Fibroblast of skin of left quadriceps (primary cell): ENCODE measurements at places on chromosomes 12 and 14.

- no peak for DNase-seq
These were observed 10.9 kb downstream of the C12orf43 start for GRCh38 chr12:121005346-121005815.

GRCh38 chr12:120700886-120701285, 9.4 kb upstream of the UNC119B start:
- DNase-seq, result no peak

DNA sequence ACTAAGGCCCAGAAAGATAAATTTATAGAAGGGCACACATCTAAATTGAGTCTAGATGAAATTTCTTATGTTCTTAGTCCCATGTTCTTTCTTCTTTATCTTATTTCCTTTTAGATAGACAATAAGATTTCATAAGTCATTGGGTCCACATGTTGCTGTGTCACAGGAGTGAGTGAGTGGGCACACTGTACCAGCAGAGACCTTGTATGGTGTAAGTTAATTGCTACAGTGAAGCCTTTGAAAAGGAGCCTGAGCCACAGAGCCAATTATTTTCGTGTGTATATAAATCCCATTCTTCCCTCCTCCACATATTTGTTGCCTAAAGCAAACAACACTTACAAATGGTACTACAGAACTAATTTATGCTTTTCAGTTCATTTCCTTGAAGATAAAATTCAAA, 79.1 kb downstream of the GRIP1 start:
- DNase-seq, result no peak

DNA sequence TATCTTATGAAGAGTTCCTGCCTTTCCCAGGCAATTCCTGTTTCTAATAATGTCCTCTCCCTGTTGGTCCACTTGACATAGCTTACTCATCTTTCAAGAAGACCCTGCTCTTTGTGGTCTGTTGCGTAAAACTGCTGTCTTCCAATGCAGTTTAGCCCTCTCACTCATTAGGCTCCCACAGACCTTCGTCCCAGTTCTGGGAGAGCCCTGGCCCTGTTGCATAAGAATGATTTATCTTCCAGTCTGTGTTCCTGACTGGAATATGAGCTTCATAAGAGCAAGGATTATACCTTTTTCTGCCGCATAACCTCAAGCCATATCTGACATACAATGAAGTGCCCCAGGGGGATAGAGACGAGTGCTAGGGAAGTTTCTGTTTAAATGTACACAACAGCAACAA, 365.9 kb upstream of the NOVA1 start:
- peak; percentile 32 for DNase-seq

GRCh38 chr14:55070981-55071411, 19.5 kb downstream of the MAPK1IP1L start:
- no peak for DNase-seq

DNA sequence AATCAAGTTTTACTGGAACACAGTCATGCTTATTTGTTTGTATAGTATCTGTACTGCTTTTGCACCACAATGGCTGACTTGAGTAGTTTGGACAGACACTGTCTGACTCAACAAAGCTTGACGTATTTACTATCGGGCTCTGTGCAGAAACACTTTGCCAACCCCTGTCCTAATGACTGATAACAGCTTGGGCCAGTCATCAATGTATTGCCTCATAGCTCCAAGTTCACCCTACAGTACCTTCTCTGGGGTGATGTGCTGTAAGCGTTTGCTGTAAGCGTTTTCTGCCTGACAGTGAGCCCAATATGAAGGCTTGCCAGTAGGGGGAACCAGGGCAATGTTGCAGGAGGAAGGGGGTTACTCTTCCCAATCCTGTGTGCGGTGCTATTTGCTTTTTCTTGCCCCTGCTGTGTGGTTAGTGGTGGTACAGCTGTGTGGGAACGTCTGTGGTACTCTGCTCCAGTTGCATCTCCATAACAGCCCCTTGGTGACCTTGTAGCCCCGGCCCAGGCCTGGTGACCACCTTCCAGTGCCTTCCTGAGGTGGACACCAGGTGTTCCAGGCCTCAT, 5.4 kb upstream of the CCDC177 start:
- DNase-seq, result peak; percentile 76

GRCh38 chr14:52863334-52863700, 71.9 kb upstream of the GNPNAT1 start:
- DNase-seq, result no peak

DNA sequence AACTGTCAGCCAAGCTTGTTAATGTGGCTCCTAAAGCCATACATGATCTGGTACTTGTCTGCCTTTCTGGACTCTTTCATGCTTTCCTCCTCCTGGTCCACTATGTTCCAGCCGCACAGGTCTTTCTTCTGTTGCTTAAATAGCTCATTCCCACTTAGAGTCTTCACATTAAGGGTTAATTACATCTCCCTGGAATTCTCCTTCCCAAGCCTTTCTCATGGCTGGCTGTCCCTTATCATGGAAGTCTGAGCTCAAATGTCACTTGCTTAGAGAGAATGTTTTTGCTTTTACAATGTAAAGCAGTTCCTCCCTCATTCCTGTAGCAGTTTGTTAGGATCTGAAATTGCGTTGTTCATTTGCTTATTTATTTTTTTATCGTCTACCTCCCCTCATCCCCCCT, 199.6 kb downstream of the TRHDE start:
- no peak for DNase-seq

- DNase-seq, result no peak
These were observed 237.2 kb downstream of the FBXL14 start for GRCh38 chr12:1357171-1357570.

GRCh38 chr12:65510007-65510406, 231.5 kb downstream of the MSRB3 start:
- no peak for DNase-seq

GRCh38 chr14:82510007-82510406, 976.4 kb upstream of the SEL1L start:
- no peak for DNase-seq

DNA sequence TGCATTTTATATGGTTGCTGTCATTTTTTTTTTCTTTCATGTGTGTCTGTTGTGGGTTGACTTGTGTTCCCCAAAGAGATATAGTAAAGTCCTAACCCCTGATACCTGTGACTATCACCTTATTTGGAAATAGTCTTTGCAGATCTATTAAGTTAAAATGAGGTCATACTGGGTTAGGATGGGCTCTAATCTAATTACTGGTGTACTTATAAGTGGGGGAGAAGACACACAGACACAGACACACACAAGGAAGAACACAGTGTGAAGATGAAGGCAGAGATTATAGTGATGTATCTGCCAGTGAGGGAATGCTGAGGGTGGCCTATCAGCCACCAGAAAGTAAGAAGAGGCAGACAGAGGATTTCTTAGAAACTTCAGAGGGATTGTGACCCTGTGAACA, 318.4 kb upstream of the ATP2B1 start:
- DNase-seq, result no peak

- DNase-seq, result peak; percentile 1
These were observed 567.2 kb downstream of the SNAPC1 start for GRCh38 chr14:62329427-62329826.

- peak; percentile 86 for DNase-seq
These were observed 37.2 kb downstream of the RDH12 start for GRCh38 chr14:67738740-67739504.

DNA sequence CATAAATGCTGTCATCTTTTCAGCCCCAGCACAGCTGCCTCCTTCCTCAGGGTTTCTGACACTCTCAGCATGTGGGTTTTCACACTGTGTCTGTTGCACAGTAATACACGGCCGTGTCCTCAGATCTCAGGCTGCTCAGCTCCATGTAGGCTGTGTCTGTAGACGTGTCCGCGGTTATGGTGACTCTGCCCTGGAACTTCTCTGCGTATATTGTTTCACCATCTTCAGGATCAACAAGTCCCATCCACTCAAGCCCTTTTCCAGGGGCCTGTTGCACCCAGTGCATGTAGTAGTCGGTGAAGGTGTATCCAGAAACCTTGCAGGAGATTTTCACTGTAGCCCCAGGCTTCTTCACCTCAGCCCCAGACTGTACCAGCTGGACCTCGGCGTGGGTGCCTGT, 1210.6 kb downstream of the TMEM121 start:
- DNase-seq, result no peak

GRCh38 chr12:41552588-41552987, 364.5 kb downstream of the PDZRN4 start:
- DNase-seq, result peak; percentile 2

- no peak for DNase-seq
These were observed 63.2 kb upstream of the SLC24A4 start for GRCh38 chr14:92259613-92260357.

- DNase-seq, result no peak
These were observed 27.3 kb upstream of the EMP1 start for GRCh38 chr12:13169272-13169671.

DNA sequence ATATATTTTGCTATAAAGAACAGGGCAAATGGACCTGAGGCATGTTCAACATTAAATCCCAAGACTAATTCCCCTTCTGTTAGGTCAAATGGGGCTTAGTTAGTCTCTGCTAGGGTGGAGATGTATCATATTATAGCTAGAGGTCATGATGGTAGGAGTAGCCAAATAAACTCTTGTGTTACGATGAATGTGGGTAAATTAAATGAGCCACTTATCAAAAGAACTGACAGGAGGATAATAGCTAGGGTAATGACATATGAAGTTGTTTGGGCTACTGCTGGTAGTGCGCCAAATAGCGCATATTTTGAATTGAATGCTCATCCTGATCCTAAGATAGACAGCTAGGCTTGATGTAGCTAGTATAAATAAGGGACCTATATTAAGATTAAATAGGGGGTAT, 445.0 kb downstream of the GXYLT1 start:
- no peak for DNase-seq

GRCh38 chr12:123075646-123076171, 75.2 kb downstream of the PITPNM2 start:
- no peak for DNase-seq

- no peak for DNase-seq
These were observed 1458.7 kb downstream of the AACS start for GRCh38 chr12:126523891-126524290.

GRCh38 chr12:88494520-88494919, 85.8 kb downstream of the KITLG start:
- DNase-seq, result no peak

GRCh38 chr14:54226103-54226502, 170.7 kb upstream of the CDKN3 start:
- peak; percentile 49 for DNase-seq

DNA sequence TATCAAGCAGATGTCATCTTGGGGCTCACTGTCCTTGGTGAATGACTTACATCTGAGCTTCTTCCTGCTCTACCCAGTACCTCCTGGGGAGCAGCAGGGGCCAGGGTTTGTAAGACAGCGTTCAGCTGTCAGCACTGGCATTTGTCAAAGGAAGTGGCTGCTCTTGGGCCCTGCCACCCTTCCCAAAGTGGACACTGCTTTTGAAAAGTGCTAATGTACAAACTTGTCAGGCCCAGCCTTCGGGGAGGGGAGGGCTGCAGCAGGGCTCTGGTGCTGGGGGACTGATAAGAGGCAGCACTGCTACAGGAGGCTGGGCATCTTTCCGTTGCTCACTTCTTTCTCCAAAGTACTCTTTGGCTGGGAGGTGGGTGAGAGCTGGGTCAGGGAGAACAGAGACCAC, 59.8 kb upstream of the RBM19 start:
- no peak for DNase-seq

DNA sequence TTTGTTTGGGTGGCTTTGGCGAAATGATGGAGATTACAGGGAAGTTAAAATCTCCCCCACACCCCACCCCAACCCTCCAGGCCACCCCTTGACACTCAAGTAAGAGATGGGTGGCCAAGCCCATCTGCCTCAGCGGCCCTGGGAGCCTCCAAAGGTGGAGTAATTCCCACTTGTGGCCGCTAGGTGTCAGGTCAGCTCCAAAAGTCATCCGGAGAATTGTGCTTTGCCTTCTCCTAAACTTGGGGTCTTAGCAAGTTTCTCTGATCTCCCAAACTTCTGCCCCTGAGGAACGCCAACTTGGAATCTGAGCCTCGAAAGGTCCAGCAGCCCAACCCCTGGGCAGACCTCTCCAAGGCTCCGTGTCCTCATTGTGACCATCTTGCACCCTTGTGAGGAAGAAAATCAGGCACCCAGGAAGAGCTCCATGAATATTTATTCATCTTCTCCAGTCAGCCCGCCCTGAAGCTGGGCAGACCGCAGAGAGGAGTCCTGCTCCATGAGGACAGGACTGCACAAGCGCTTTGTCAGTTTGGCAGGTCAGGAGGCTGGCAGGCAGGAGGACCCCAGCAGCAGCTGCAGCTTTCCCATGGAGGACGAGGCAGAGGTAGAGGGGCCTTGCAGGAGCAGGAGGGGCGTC, 46.7 kb downstream of the LRRC74A start:
- peak; percentile 15 for DNase-seq

DNA sequence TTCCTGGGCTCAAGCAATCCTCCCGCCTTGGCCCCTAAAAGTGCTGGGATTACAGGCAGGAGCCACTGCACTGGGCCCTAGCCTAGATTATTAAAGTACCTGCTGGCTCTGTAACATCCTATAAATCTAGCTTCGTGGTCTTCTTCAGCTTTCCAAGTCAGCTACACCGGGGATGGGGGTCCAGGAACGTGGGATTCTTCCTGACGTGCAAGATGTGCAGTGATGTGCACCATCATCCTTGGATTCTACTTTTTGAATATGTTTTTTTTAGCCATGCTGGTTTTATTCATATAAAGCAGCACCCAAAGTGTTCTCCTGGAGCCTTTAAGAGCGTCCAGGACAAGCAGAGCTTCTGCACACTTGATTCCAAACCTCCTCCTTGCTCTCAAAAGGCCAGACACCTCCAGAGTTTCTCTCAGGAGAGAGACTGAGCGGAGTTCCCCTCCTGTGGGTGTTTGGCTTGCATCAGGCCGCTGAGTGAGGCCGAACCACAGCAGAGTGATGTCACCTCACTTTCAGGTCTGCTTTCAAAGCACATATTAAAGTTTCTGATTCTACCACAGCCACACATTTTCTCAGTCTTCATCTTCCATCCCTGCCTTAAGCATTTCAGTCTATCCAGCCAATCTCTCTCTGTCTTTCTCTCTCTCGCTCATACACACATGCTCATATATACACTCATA, 33.4 kb downstream of the VCPKMT start:
- DNase-seq, result no peak

- DNase-seq, result no peak
These were observed 16.3 kb downstream of the SERPINA1 start for GRCh38 chr14:94372021-94372605.

GRCh38 chr14:44300916-44301315, 206.2 kb downstream of the FSCB start:
- no peak for DNase-seq

GRCh38 chr14:50736932-50737419, 68.9 kb upstream of the SAV1 start:
- DNase-seq, result peak; percentile 16

GRCh38 chr12:102921240-102921639, 4.2 kb upstream of the PAH start:
- no peak for DNase-seq
